ENCODE measurements at places on chromosomes 1 and 21.

- DNase-seq: no peak
Measured at GRCh38 chr1:51293898-51294515, 36.4 kb downstream of the TTC39A start.

GRCh38 chr21:44724926-44725325, 13.6 kb upstream of the TSPEAR start:
- no peak for DNase-seq

DNA sequence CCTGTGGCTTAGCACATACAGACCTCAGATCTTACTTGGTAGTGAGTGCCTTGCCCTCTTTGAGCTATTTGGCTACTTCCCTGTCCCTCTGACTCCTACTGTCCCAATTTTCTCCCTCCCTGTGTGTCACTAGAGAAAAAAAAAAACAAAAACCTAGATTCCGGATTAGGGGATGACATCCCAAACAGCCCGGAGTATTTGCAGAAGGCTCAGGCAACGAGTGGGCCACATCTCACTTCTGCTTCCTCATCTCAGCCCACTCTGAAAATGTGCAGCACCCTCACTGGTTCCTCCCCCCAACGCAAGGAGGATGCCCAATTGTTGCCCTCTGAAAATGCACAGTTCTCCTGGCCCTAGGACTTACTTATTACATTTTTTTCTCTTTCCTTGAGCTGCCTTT, 4.9 kb downstream of the NHLH1 start:
- DNase-seq: no peak

GRCh38 chr1:175857756-175858155, 114.4 kb upstream of the TNR start:
- no peak for DNase-seq

GRCh38 chr1:57831624-57832023, 407.8 kb upstream of the DAB1 start:
- peak; percentile 39 for DNase-seq

GRCh38 chr1:38607526-38607925, 252.0 kb downstream of the RRAGC start:
- DNase-seq: no peak

GRCh38 chr1:21622466-21623315, 46.5 kb downstream of the RAP1GAP start:
- no peak for DNase-seq

DNA sequence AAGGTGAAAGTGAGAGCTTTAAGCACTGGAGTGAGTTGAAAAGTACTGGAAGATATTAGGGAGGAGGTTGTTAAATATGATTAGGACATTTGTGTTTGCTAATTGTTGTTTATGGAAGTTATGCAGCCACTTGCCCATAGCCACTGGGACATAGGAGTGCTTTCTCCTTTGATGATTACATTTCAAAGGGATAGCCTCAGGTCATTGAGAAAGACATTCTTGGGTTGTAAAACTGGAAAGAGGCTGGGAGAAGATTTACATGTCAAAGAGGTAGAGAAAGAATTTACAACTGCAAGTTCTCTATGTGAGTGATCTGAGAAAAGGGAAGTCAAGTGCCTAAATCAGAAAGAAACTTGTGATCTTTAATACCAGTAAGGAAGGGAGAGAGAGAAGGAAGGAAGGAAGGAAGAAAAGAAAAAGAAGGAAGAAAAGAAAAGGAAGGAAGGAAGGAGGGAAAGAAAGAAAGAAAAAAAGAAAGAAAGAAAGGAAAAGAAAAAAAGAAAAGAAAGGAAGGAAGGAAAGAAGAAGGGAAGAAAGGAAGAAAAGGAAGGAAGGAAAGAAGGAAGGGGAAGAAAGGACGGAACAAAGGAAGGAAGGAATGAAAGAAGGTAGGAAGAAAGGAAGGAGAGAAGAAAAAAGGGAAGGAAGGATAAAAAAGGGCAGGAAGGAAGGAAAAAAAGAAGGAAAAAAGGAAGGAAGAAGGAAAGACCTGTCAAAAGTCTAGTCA, 284.6 kb upstream of the DPYD start:
- DNase-seq: no peak

DNA sequence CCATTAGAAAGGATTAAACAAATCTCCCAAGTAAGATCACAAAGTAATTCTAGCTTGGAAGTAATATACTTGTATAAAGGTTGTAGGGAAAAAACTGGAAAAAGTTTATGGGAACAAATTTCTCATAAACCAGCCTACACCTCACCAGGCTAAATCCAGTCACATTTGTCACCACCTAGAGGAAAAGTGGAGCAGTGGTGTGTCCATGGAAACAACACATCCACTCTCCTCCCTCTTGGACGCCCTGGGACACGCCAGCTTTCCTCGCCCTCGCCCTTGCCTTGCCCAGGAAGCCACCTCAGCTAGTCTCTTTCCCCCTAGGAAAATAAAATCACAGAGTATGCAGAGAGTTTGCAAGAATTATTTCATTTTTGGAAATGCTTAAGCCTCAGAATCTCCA, 2.2 kb downstream of the PALMD start:
- DNase-seq: no peak

GRCh38 chr21:42188663-42189062, 30.3 kb upstream of the ABCG1 start:
- no peak for DNase-seq

GRCh38 chr1:29809446-29810120, 573.3 kb downstream of the PTPRU start:
- no peak for DNase-seq

- no peak for DNase-seq
Measured at GRCh38 chr1:104459886-104460285, 710.2 kb downstream of the AMY1C start.

- peak; percentile 58 for DNase-seq
Measured at GRCh38 chr21:29077651-29078090, 4.2 kb upstream of the CCT8 start.

GRCh38 chr1:25209516-25209915, 22.8 kb downstream of the SYF2 start:
- no peak for DNase-seq

GRCh38 chr1:234132795-234133194, 228.3 kb downstream of the SLC35F3 start:
- no peak for DNase-seq

GRCh38 chr1:51926171-51926812, 47.8 kb upstream of the NRDC start:
- DNase-seq: peak; percentile 61

DNA sequence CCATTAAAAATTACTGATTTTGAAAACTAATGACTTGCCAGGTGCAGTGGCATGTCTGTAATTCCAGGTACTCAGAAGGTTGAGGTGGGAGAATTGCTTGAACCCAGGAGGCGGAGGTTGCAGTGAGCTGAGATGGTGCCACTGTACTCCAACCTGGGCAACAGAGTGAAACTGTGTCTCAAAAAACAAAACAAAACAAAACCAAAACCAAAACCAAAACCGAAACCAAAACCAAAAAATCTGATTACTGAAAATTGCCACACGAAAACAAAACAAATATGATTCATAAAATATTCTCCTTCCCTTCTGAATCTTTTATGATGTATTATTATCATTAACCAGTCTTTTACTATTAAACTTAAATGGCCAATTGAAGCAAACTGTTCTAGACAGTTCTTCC, 74.1 kb downstream of the SERINC2 start:
- DNase-seq: no peak

- no peak for DNase-seq
Measured at GRCh38 chr1:172536256-172536655, 3.3 kb downstream of the SUCO start.

GRCh38 chr21:42526379-42526727, 12.7 kb downstream of the SLC37A1 start:
- no peak for DNase-seq

DNA sequence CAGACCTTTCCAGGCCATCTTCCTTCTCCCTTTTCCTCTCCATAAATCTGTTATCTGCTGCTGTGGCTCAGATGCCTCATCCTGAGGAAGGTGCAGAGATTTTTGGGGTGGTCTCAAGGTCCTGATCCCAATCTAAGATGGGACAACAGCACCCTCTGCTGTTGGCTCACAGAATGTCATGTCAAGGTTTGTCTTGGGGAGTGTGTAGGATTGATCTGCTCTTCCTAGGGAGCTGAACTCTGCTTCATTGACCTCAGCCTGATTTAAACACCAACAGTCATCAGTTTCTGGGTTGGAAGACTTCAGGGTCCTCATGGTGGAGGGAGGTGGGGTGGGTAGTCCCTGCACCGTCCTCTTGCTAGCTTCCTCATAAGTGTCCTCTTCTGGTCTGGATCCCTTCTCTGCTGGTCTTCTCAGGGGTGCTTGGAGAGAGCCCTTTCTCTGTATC, 62.8 kb upstream of the LAX1 start:
- peak; percentile 12 for DNase-seq

DNA sequence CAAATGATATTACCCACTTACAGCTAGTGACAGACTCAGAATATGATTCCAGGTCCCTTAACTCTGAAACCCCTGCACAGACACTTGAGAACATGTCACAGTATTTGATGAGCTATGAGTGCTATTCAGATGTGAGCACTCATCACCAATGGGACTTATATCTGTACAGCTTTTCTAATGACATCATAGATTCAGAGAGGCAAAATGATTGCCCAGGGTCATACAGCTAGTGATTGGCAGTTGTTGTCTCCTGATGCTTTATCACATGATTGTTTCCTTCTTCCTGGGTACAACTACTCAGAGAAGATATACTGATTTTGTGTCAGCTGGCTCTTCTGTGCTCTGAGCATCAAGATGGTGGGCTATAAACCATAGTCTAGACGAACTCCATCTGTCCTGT, 428.0 kb upstream of the BEND5 start:
- DNase-seq: no peak

DNA sequence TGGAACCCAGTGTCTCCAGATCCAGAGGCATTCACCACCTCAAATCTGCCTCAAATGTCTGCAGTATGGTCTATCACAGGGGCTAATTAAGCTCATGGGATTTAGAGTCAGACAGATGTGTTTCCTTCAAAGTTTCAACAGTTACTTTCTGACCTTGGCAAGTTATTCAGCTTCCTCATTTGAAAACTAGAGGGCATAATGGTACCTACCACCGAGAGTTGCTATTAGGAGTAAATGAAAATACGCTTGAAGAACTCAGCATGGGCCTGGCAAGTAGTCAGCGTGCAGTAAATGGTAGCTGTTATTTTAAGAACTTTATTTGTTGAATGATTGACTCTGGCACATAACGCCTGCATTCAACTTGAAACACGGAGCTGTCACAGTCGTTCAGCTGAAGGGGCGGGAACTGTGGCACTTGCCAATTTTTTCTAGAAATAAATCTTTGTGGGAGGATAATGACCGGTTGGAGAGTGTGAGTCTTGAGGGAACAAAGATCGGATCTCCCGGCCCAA, 1.2 kb upstream of the CAP1 start:
- DNase-seq: no peak

DNA sequence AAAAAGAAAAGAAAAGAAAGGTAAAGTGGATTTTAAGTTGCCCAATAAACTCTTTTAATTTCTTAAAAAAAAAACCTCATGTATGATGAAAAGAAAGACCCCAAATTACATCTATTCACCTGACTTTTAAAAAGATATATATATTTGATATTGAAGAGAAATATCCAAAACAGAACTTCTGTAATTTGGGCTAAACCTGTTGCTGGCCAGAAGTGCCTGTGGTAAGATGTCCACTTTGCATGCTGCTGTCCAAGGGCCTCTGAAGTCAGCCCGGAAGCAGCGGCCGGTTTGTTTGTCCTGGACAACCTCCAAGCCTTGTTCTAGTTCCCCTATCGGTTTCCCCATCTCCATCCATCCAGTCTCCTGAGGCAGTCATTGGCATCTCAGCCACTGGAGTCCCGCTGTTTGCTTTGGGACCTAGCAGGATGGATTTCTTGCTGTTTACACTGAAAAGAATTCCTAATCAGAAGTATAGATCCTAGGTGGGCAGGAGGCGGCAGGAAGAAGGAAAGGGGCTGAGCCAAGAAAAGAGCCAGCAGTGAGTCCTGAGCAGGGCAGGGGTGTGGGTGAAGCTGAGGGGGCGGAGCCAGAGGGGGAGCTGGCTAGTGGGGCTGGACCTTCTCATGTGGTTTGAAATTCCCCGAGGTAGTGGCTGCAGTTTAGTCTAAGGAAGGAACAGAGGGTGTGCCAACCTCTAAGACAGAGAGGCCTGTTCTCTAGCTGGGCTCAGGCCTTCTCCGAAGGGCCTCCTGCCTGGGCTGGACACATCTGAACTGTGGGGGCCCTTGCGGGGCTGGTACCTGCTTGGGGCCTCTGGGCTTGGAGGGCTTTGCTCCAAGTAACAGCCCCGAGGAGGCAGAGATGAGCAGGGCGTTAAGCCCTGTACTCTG, 3.3 kb downstream of the NCMAP start:
- DNase-seq: peak; percentile 84

GRCh38 chr1:41743366-41743765, 175.4 kb downstream of the HIVEP3 start:
- peak; percentile 74 for DNase-seq

- DNase-seq: no peak
Measured at GRCh38 chr1:189682591-189682990, 795.1 kb downstream of the BRINP3 start.

DNA sequence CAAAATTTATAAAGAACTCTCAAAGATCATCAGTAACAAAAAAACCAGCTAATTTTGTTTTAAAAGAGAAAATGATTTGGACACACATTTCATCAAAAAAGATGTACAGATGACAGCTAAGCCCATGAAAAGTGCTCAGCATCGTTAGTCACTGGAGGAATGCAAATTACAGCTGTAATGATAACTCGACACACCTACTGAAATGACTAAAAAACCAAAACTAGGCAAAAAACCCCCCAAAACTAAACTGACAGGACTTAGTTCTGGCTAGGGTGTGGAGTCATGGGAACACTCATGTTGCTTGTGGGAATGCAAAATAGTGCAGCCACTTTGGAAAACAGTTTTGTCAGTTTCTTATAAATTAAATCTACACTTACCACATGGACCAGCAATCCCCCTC, 59.5 kb downstream of the CNIH3 start:
- no peak for DNase-seq

- DNase-seq: no peak
Measured at GRCh38 chr1:49293016-49293415, 516.3 kb upstream of the BEND5 start.

DNA sequence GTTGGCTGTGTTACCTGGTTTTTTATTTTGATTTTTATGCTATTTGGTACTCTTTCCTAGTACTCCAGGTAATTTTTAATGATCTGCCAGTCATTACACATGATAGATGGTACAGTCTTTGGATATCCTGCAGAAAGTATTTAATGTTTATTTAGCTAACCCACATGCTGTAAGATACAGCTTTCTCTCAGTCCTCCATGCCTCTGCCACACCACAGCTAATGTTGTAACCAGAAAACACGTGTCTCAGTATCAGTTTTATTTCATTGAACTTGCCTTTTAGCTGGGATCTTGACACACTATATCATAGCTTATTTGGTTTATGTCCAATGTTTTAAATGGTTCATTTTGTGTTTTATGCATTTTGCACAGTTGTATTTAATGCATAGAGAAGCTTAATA, 1648.4 kb downstream of the KCNT2 start:
- DNase-seq: peak; percentile 10
